ENCODE measurements at places on chromosomes 12 and 14.

GRCh38 chr12:83954956-83955601 is 957.5 kb downstream of the SLC6A15 start:
- no peak for DNase-seq

DNA sequence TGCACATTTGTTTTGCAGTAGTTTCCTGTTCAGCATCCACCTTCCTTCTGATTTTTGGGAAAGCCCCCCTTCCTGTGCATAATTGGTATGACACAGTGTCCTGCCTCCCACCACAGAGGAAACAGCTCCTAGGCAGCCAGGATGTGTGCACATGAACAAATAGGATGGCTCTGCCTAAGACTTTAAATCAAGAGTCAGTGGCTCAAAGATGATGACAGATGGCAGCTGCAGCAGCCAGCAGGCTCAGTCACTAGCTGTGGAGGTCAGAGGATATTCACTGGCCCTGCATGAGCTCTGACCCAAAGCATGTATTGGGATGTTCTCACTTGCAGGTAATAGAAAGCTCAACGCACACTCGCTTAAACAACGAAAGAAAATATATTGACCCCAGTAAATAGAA is 90.3 kb downstream of the KCNK10 start:
- DNase-seq, result no peak

- DNase-seq, result peak; percentile 49
Measured at GRCh38 chr12:27221625-27222387, 22.3 kb upstream of the STK38L start.

DNA sequence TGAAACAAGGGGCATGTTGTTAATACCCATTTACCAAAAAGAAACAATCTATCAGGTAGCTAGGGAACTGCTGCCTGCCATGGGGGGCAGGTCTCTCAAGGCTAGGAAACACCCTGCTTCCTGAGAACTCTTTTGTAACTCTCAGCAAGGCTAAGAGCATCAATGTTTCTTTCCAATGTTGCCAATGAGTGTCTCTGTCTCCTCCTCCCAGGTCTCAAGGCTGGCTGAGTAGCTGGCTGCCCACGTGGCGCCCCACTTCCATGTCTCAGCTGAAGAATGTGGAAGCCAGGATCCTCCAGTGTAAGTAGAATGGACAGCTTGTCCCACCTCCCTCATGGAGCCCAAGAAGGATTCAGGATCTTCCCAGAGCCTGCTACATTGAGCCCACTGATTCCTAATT is 3.4 kb downstream of the ABHD4 start:
- DNase-seq, result no peak

DNA sequence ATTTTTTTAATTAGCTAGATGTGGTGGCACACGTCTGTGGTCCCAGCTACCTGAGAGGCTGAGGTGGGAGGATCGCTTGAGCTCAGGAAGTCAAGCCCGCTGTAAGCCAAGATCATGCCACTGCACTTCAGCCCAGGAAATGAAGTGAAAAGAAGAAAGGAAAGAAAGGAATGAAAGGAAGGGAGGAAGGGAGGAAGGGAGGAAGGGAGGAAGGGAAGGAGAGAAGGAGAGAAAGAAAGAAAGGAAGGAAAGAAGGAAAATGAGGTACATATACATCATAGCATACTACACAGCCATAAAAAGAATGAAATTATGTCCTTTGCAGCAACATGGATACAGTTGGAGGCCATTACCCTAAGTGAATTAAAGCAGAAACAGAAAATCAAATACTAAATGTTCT is 12.2 kb downstream of the DNAI7 start:
- DNase-seq, result no peak

DNA sequence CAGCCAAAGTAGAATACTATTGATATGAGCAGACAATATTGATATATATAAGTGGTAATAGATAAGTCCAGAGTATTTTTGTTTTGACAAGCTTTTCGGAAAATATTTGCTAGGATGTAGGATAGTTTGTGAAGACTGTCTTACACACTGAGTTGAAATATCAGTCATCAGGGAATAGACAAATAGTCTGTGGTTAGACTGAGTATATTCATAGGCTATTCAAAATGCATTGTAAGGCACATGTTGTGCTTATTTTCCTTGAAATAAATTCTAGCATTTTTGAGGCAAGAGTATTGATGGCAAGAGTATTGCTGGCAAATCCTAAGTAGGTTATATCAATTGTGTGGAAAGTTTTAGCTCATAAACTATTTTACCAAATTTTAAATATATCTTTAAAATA is 201.1 kb downstream of the LRIG3 start:
- no peak for DNase-seq

- DNase-seq, result no peak
Measured at GRCh38 chr14:22824711-22825359, 4.9 kb upstream of the MRPL52 start.

GRCh38 chr12:87020071-87020470 is 763.9 kb upstream of the MGAT4C start:
- DNase-seq, result no peak

DNA sequence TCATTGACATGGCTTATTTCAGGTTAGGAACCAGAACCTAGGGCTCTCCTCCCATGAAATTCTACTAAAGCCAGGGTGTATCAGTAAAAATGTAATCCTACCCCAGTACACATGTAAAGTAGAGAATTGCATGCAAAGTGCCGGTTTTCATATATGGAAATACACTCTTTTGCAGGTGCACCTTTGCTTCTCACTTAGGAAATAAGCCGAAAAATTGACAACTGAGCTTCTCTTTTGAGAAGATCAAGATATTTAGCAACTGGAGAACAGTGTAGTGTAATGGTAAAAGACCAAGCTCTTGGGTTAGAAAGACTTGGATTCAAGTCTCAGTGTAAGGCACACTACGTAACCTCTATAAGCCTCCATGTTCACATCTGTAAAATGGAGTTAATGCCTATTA is 82.4 kb downstream of the SLC38A6 start:
- DNase-seq, result no peak

DNA sequence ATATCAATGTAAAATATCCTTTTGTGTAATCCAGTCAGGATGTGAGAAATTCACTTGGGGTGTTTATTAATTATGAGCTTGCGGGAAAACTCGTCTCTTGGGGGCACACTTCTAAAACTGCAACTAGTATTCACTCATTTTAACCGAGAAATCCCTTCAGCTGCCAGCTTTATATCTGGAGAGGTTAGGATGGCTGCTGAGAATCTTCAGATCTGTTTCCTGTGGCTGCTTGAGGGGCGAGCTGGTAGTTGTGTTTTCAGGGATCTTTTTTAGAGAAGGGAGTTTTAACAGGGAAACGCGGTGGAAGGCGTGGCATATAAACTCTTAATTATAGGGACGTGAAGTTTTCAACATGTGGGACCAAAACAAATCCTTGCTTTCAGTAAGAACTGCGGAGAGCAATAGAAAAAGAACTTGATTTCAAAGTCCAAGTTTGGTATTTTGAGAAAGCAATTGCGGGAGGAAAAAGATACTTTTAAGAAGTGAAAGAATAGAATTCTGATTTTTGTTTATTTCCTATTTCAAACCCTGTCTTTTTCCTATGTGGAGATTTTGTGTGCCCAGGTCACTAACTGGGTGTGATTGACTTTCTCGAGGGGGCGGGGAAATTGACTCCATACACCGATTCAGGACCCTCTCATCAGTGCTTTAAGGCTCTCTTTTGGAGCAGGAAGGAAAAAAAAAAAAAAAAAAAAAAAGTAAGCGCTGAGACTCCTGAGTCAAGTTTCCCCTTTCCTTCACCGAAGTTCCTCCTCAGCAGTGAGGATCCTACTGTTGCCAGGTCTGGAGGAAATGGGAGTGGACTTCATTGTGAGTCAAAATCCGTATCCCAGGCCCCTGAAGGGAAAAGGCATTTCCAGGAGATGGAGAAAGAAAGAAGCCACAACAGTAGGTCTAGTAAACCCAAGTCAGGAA is 1.1 kb downstream of the PPFIBP1 start:
- DNase-seq, result no peak

DNA sequence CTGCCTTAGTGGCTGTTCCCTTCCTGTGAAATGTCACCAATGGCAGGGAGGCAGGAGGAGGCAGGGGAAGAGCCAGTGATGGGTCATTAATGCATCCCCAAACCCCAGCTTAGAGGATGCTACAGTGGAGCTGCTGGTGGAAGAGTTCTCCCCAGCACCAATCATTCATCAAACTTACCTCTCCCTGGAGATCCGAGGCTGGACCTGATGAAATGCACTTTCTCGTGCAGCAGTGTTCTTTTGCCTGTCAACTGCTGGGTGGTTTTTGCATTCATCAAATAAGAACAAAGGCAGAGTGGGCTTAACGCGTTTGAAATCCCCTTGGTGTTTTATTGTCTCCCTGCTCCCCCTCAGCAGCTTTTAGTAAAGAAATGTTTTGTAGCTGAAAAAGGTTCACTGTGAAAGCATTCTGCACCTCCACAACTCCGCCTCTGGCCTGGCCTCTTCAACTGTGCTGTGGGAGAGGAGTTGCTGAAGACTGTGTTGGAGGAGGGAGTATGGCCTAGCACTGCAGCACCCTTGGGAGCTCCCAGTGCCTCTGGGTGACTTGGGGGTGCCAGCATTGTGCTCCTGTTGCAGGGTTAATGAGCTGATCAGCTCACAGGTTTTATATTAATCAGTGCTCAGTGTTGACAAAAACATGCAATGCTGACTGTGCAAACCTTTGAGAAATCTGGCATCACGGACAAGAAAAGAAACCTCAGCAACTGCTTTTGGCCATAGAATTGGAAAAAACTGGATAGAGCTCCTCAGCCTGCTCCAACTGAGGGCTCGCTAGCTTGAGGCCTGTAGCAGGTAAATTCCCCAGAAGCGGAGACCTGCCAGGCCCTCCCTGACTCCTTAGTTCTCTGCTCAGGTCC is 14.4 kb downstream of the TSPAN9 start:
- no peak for DNase-seq

GRCh38 chr14:47269756-47270492 is 405.5 kb downstream of the MDGA2 start:
- no peak for DNase-seq

- DNase-seq, result peak; percentile 24
Measured at GRCh38 chr12:39402922-39403321, 40.0 kb downstream of the KIF21A start.
